ENCODE measurements at places on chromosomes 4 and X.

- no peak for DNase-seq
Observed at GRCh38 chr4:46793036-46793435, 116.0 kb downstream of the COX7B2 start.

DNA sequence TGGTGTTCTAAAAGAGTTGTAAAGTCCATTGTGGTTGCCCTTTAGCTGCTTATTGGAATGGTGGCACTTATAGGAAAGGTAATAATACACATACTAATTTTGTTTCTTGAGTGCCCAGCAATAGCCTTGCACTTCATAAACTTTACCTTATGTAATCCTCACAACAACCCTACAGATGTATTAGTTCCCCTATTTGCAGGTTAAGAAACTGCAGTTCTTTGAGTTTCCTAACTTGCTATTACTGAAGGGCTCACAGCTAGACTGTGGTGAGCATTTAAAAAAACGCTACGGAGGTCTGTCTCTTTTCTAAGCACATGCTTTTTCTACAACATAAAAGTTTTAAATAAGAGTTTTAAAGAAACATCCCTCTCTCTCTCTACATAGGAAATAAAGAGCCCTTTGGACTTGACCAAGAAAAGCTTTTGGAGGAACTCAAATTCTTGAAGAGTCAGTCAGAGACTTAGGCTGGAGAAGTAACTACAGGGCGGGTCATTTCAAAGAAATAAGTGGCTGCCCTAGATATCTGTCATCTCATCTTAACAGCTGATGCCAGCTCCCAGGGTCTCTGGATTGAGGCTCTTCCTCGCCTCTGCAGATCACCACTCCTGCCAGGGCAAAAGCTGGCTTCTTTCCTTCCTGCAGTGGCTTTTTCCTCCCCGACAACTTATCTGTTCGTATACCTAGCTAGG lies 42.0 kb upstream of the FBXW7 start:
- no peak for DNase-seq

GRCh38 chr4:82017680-82018079 lies 356.1 kb downstream of the HNRNPD start:
- DNase-seq: no peak

DNA sequence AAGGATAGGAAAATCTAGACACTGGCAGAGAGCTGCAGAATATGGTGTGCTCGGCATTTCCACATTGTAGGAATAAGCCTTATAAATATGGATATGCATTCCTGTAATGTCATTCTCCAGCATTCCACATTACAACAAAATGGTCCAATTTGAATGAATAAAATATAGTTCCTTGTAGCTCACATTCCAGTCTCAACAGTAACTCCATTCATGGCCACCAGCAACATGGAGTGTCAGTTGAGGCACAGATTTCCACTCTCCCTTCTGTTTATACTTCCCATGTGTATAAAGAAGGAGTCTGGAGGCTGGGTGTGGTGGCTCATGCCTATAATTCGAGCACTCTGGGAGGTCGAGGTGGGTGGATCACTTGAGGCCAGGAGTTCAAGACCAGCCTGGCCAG lies 84.5 kb downstream of the AASDH start:
- no peak for DNase-seq

DNA sequence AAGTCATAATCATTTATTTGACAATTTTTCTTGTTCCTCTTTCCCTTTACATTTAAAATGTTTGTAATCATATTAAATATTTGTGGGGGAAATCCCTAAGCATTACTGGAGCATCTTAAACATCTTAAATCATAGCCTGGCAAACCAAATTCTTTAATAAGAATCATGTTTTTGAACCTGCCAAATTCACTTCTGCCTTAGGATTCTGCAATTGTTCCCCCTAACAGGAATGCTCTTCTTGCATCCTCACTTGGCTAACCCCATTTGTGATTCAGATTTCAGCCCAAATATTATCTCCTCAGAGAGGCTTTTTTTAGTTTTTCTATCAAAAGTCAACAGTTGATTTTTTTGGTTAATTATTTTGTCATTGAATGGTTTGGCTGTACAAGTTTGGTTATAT lies 241.1 kb downstream of the MAPK10 start:
- DNase-seq: no peak

GRCh38 chr4:72094059-72094797 lies 62.4 kb downstream of the NPFFR2 start:
- DNase-seq: no peak

DNA sequence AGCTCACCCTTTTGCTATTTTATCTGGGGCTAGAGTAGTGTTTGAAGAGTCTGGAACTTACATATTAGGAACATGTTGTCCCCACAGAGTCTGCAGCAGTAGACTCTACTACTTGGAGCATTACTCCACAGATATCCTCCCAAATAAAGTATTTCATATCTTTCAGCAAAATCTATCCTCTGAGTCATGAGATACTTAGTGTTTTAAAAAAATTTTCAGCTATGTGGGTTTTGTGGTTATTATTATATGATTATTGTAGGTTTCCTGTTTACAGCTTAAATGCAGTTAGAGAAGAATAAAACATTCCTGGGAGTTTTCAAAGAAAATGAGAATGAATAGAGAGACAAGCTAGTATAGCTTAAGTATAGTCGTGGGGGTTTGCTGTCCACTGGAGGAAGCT lies 30.9 kb downstream of the PAGE2 start:
- DNase-seq: no peak

GRCh38 chr4:147899512-147899911 lies 167.6 kb downstream of the ARHGAP10 start:
- no peak for DNase-seq

DNA sequence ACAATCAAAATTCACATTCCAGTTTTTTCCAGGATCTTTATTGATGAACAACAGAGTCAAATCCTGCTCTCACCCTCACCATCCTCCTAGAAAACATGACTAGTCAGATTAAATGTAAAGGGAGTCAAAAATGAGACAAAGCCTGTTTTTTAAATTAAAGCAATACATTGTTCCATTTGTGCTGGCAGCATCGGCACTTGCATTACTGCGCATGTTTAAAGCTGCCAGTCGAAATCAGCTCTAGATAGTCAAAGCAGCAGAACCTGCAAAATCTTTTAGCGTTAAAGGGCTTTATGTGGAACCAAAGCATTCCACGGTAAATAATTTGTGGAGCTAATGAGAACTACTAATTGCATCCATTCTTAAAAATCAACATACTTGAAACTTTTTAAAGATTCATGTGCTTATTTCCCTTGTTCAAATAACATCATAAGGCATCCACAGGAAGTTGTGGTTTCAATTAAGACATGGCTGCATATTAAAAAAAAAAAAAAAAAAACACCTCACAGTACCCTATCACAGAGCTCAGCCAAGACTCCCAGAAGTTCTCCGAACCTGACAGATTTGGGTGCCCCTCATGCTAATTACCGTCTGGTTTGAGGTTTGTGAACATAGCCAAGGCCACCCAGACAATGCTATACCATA lies 82.2 kb downstream of the SH3KBP1 start:
- DNase-seq: no peak

DNA sequence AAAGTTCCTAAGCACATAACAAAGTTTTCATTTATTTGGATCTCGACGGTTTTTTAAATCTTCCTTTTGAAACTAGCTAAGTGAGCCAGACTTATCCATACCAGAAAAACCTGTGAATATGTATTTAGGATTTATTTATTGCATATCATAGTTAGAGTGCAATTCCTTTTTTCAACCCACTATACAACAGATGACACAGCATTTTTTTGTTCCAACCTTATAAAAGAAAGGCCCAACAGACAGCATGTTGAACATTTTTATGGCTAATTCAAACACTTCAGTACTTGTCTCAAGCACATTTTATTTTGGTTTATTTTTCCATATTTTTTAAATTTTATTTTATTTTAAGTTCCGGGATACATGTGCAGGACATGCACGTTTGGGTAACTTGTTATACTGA lies 15.1 kb upstream of the RNF128 start:
- DNase-seq: no peak

DNA sequence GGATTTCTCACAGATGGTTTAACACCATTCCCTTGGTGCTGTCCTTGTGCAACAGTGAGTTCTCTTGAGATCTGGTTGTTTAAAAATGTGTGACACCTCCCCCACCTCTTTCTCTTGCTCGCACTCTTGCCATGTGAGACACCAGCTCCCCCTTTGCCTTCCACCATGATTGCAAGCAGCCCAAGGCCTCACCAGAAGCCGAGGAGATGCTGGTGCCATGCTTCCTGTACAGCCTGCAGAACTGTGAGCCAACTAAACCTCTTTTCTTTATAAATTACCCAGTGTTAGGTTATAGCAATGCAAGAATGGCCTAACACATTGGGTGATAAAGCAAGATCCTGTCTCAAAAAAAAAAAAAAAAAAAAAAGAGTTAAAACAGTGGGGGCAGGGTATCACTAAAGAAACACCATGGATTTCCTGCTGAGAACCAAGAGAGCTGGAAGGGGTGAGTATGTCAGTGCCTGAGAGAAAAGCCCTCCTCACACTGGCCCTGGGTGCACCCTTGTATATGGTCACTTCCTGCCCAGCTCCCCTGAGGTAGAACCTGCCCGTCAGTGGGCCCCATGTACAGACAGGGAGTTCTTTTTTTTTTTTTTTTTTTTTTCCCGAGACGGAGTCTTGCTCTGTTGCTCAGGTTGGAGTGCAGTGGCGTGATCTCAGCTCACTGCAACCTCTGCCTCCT lies 46.4 kb downstream of the APOO start:
- DNase-seq: peak; percentile 5

- no peak for DNase-seq
Observed at GRCh38 chr4:125650557-125650956, 335.8 kb downstream of the FAT4 start.

- DNase-seq: no peak
Observed at GRCh38 chr4:120557372-120557771, 365.2 kb downstream of the PRDM5 start.
